ENCODE measurements at places on chromosomes 4 and X. TPM values are rescaled to one million over a fixed set of nuclear protein-coding genes. Genes with fewer than 3 reads are reported as not detected.

The ZXDA gene
- polyA plus RNA-seq = 1.5 TPM

The AP1AR gene
- polyA plus RNA-seq = 3.3 TPM

The EDA gene
- polyA plus RNA-seq = 0.06 TPM

DNA sequence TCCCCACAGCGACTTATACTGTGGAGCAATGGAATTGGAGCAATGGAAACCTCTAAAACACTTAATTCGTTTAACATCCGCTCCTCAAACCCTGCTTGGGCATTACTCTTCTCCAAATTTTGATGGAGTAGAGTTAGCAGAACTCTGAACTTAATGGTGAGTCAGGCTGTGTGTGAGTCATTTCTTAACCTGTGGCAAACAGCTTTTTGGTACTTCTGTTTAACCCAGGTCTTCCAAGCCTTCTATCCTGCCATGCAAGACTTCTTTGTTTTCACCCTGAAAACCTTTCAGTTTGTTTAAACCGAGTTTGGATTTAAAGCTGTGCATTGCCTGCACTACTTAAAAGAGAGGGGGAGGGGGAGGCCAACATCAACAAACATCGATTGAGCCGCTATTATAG, 3.6 kb upstream of the AMOT start:
- DNase-seq = no peak

DNA sequence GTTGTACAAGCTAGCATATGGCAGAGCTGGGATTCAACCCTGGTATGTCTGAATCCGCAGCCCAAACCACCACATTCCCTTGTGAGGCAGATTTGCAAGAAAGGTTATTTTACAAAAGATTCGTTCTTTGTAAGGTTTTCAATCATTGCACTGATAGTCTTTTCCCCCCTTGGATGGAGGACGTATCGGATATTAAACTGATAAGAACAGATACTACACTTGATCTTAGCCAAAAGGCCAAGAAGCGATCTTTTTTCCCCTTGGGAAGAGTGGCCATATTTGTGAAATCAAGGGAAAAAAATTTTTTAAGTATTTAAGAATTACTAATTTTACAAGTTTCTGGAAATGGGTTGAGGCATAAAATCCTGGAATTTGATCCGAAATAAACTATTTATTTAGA, 34.4 kb upstream of the MSMO1 start:
- DNase-seq = no peak

All from BJ (cell line).